ENCODE measurements at places on chromosomes 6 and 20. TPM values are rescaled to one million over a fixed set of nuclear protein-coding genes. Genes with fewer than 3 reads are reported as not detected.

Gene GOPC
- 20.7 TPM for total RNA-seq

Gene CNKSR3
- total RNA-seq: 5.5 TPM

Gene PMEPA1
- total RNA-seq: 19.2 TPM

Gene TGM2
- total RNA-seq: 17.0 TPM

Gene MYL9
- 96.4 TPM for total RNA-seq

All from subcutaneous adipose tissue (tissue), 4 donors.